ENCODE measurements at places on chromosomes 5 and 9.

DNA sequence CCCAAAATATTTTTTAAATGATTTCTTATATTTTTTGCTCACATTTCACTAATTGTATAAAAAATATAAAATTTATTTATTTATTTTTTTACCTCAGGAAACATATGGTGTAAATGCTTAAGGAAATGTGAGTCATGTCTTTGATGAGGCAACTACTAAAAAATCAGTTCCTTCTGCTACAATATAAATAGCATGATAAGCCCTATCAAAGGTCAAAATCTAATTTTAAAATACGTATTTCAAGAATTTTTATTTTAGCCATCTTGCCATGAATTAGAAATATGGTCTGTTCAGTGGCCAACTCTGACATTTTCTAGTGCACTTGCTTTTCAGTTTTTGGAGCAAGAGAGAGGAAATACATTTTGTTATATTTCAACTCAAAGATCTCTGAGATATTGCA, 50.5 kb downstream of the PDE4D start:
- no peak for DNase-seq

DNA sequence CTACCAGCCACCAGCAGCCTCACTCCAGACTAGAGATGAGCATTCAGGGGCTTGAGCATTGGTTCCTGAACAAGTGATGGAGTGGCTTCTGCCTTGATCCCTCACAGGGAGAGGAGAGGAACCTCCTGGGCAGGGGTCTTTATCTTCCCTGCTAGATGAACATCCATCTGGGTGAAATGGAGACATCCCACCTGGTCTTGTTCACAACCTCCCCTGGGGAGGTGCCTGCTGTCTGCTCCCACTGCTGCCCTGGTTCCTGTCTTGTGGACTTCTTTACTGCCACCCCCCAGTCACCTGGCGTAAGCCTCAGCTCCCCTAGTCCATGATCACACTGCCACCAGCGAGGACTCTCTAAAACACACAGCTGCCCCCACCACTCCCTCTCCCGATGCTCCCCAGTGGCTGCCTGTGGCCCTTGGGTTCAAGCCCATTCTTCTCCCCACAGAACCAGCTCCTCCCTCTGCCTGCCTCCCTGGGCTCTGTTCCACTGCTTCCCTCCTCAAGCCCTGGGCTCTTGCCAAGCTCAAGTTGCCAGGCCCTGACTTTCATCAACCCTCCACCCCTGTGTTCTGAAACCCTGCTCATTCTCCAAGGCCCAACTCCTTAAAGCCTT, 51.5 kb downstream of the COL15A1 start:
- no peak for DNase-seq

DNA sequence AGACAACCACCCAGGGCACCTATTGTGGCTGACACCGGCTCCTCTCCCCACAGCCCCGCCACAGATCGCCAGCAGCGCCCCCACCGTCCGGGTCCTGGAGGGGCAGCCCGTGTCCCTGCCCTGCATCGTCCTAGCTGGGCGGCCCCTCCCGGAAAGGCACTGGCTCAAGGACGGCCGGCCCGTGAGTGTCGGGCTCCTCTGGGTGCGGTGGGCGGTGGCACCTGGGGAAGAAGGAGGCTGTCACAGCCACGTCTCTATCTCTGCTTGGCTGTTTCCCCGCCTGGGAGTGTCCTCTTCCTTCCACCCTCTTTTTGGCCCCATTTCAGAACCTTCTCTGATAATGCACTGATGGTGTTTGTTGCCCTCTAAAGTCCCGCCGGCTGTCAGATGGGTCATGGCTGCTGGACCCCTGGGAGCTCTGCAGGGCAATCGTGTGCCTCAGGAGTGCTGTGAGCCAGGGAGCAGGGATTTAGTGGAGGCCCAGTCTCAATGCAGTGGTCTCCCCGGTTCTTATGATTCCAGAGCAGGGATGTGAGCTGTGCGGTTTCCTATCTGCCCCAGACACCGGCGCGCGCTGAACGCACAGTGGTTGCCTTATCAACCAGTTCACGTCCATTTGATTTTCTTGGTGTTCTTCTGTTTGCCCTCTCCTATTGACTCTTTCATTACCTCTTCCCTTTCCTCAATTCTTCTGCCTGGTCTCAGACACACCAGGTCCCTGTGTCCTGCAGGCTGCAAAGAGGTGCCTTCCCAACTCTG, 55.3 kb downstream of the HMCN2 start:
- DNase-seq: no peak

DNA sequence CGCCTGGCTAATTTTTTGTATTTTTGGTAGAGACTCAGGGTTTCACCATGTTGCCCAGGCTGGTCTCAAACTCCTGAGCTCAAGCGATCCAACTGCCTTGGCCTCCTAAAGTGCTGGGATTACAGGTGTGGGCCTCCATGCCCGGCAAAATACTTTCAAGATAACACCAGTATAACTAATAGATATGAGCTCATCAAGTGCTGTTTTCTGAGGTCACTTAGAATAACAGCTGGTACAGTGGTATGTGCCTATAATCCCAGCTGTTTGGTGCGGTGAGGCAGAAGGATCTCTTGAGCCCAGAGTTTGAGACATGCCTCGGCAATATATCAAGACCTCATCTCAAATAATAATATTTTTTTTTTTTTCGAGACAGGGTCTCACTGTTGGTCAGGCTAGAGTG, 30.5 kb upstream of the CREBRF start:
- no peak for DNase-seq

- DNase-seq: no peak
Measured at GRCh38 chr9:127915325-127915752, 1.5 kb downstream of the ST6GALNAC4 start.

- no peak for DNase-seq
Measured at GRCh38 chr9:35831040-35831439, 2.0 kb downstream of the TMEM8B start.

DNA sequence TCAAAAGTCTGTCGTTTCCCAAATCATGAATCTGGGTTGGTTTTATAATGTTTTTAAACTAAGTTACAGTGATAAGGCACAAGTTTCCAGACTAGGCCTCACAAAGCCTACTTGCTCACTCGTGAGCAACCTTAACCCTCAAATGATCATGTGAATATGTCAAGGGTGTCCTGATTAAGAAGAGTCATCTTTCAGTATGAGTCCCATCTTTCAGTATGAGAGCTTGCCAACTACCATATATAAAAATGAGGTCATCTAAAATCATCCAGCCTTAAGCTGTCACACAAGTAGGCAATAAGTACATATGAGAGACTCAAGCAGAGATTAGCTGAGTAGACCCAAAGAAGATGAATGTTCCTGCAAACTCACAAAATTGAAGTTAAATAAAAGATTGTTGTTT, 668.4 kb upstream of the FAM174A start:
- DNase-seq: no peak

DNA sequence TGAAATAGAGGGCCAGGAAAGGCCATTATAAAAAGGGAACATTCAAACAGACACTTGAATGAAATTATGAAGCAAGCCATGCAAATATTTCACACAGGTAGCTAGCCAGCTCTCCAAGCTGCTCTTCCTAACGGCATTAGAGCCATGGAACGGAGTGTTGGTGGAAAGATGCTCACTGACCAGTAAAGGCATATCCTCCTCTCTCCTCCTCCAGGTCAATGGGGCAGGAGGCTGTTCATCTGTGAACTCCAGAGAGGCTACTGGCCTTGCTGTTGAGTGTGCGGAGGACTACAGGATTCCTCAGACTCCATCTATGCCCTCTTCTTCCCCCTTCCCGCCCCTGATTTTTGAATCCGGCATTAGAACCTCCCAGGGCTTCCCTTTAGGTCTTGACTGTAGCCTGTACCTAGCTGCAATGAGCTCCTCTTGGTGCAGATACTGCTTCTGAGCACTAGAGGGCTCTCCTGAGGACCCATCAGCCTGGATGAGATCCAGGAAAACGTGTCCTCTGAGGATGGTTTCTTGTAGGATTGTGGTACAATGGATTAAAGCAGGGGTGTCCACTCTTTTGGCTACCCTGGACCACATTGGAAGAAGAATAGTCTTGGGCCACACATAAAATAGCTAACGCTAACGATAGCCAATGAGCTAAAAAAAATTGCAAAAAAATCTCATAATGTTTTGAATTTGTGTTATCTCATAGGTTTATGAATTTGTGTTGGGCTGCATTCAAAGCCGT, 162.2 kb downstream of the SREK1 start:
- DNase-seq: peak; percentile 34

DNA sequence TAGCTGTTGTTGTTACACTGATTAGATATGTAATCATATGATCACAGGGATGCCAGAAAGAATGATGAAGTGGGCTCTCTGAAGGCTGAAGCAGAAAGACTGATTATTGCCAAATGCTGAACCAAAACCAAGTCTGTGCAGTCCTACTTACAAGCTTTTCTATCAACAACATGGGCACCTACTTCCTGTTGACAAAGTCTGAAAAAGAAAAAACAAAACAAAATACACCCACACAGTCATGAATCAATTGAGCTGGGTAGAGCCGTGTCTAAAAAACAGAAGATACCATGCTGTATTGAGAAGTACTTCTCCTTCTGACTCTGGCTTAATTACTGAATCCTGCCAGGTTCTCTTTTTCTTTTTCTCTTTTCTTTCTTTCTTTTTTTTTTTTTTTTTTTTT, 363.4 kb downstream of the RAB3C start:
- no peak for DNase-seq

DNA sequence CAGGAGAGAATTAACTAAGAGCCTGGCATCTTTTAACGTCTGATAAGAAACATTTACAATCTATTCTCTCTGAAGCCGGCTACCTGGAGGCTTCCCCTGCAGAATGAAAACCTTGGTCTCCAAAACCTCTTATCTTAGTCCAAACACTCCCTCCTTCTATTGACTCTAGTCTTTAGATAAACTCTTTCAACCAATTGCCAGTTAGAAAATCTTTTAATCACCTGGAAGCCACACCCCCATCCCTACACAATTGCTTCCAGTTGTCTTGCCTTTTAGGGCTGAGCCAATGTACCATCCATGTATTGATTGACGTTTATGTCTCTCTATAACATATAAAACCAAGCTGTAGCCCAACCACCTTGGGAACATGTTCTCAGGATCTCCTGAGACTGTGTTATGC, 1343.1 kb upstream of the C9orf72 start:
- no peak for DNase-seq

- no peak for DNase-seq
Measured at GRCh38 chr5:169805937-169806700, 169.0 kb downstream of the DOCK2 start.

DNA sequence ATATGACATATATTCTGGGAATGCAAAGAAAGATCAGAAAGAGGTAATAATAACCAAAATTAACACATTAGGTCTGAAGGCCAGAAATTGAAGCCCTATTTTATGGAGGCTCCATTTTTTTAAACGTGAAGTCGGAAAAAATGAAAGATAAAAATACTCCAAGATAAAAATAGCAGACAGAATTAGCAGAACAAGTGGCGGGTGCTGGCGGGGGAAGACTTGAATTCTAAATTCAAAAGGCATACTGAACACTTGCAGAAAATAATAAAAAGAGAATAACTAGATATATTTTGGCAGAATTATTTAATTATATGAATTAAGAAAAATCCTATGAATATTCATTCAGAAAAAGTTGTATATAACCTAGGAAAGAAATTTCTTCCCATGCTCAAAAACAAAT, 543.7 kb upstream of the ACO1 start:
- no peak for DNase-seq

DNA sequence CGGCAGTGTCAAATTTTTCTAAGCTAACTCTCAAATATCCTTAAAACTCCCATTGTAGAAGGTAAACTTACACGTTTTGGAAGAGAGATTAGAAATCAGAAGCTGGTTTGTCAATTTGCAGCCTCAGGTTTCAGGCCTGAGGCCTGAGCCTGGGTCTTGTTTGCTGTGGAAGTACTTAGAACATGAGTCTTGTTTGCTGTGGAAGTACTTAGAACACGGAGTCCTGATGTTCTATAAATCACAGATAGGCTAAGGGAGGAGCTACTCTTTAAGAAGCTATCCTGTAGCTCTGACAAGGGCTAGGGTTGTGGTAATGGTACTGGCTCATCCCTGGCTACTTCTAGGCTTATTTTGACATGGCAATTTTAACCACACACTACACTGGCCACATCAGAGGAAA, 97.8 kb downstream of the FBXW11 start:
- no peak for DNase-seq

DNA sequence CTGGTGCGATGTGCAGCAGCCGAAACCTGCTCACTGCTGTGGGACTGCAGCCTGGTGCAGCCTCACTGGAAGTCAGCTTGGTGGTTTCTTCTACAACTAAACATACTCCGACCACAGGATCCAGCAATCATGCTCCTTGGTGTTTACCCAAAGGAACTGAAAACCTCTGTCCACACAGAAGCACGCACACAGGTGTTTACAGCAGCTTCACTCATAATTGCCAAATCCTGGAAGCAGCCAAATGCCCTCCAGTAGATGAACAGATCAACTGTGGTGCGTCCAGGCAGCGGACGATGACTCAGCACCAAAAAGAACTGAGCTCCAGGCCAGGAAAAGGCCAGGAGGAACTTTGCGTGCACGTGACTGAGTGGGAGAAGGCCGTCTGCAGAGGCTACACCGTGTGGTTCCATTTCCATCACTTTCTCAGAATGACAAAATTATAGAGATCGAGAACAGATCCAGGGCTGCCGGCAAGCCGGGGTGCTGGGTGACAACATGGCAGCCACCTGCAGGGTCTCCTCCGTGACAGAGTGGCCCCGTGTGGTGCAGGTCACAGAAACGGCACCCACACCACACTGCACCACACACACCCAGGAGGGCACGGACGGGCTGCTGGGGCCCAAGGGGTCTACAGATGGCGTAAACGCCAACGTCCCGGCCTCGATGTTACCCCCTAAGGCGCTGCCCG, 23.1 kb upstream of the NSMF start:
- DNase-seq: peak; percentile 62

DNA sequence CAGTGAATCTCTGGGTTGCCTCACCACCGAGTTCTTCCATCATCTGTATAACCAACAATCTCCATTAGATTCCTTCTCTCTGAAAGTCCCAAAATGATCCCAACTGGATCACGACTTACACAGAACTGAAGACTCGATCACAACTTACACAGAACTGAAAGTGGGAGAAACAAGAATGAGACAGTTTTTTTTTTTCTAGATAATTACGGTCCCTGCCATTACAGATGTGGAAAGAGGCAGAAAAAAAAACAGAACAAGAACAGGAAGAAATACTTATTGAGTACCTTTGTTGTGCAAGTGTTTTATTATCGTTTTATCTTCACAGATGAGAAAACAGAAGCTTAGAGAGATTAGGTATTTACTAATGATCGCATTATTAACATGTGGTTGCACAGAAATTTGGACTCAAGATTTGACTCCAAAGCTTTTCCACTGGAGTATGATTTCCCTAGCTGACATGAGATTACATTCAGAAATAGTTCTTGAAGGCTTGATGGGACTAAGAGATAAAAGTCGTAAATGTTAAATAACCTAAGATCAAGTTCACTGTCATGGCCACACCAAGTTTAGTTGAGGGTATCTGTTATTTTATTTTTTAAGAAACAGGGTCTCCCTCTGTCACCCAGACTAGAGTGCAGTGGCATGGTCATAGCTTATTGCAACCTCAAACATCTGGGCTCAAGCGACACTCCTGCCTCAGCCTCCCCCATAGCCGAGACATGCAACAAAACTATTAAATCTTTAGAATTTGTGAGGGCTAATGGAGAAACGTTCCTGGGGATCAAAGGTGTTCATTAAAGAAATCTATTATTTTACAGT, 8.9 kb downstream of the PLK2 start:
- DNase-seq: no peak

Data from activated CD4-positive, alpha-beta T cell treated with anti-CD3 and anti-CD28 coated beads, Interleukin-2, amount 10 ng/mL, durations not matched to agents 7 days and 5 days (primary cell).